Omental fat pad (tissue), 4 donors: ENCODE measurements at places on chromosomes 16 and 17.

GRCh38 chr17:9285602-9286427, 264.5 kb downstream of the NTN1 start:
- DNase-seq = no peak

DNA sequence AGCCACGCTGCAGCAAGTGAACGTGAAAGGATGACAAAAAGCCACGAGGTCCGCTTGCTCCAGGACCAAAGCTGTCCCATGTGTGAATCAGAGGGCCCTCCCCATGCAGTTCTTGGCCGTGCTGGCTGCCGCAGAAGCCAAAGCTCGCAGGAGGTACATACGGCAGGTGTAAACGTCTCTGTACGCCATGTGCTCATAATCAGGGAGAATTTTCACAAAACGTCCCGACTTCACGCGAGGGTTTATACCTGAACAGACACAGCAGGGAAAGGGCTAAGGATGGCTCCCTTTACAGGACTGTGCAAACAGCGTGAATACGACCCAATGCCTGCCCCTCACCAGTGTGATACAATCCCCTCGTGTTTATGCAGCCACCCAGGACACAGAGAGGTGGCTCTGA, 25.3 kb downstream of the FBXO31 start:
- DNase-seq = no peak

DNA sequence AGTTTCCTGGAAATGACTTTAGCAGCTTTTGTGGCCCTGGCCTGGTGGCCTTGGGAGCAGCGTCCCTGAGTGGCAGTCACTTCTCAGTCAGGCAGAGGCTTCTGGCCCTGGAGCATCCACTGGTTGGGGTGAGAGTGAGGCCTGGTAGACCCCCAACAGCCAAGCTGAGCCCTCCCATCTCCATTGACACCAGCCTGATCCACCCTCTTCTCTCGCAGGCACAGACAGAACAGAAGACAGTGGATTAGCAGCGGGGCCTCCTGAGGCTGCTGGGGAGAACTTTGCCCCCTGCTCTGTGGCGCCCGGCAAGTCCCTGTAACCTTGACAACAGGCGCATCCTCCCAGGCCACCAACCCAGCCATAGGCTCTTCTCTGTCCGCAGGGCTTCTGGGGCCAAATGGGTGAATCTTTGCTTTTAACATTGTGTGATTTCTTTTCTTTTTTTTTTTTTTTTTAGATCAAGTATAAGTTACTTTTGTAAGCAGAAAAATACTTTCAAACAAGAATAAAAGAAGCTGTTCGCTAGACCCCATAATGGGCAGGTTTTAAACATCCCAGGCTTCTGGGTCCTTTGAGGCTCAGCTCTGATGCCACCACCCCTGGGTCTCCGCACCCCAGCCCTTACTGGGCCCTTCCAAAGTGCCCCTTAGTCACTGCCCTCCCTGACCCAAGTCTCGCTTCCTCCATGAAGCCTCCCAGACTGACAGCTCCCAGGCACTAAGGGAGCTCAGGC, 12.7 kb upstream of the FLYWCH1 start:
- DNase-seq = no peak

- no peak for DNase-seq
Measured at GRCh38 chr16:2742323-2743006, 10.0 kb upstream of the SRRM2 start.

- no peak for DNase-seq
Measured at GRCh38 chr16:56918467-56919012, 13.4 kb upstream of the HERPUD1 start.

- DNase-seq = no peak
Measured at GRCh38 chr16:8923199-8923598, 40.5 kb downstream of the USP7 start.

DNA sequence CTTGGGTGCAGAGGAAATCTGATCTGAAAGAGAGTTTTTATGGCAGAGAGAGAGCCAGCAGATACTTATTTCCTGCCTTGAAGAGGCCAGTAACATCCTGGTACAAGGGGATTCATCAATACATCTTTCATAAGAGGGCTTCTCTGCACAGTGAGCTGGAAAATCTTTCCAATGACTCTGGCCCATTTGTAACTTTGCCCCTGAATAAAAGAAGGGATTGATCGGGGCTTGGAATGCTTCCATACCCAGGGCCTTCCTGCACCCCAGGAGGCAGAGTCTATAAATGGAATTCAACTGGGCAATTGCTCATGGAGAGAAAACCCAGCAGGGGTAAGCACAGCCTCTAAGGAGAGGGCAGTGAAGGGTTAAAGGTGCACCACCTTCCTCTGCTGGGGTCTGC, 163.3 kb downstream of the XYLT1 start:
- no peak for DNase-seq
